T-cell (primary cell): ENCODE measurements at places on chromosomes 2 and 18. TPM values are rescaled to one million over a fixed set of nuclear protein-coding genes. Genes with fewer than 3 reads are reported as not detected.

GRCh38 chr2:44705876-44706480, 235.5 kb upstream of the SIX3 start:
- no peak for DNase-seq
- no peaks in the 10 kb centered on the region for H3K36me3 ChIP-seq
- H3K4me3 ChIP-seq, result no peak overlapping the region
- H3K4me1 ChIP-seq, result no peaks in the 10 kb centered on the region
- H3K27ac ChIP-seq, result no peak overlapping the region

DNA sequence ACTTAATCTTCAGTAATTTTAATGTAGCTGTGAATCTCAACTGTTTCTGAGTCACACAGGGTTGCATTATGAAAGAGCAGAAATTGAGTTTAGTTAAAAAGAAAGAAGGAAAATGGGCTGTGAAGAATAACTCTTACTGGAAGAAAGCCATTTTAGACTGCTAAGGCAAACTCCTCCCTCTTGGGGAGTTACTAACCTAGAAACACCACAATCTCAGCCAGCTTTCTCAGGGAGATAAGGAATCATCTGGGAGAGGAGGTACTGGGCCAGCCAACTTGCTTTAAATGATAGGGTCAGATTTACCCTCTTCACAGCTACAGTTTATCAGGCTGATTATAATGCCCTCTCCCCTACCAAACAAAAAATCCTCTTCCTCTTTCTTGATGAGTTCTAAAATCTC, 119.5 kb downstream of the CCDC148 start:
- no peak for DNase-seq
- no peaks in the 10 kb centered on the region for H3K27me3 ChIP-seq
- H3K4me3 ChIP-seq, result no peak overlapping the region

DNA sequence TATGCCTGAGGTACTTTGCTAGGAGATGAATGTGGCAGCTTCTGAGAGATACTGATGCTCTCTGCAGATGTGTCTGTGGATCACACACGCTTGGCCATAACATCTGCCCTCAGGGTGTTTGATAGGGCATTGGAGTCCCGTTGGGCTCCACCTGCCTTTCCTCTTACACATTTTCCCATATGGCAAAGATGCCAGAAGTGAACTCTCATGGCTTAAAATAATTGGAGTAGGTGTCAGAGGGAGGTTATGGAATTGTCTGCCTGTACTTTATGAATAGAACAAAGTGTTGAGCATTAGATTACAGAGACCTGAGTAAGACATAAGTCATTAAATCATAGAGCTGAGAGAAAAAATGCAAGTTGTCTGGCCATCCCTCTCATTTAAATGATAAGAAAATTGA, 75.3 kb upstream of the PNPT1 start:
- no peak overlapping the region for H3K27ac ChIP-seq
- H3K27me3 ChIP-seq, result peaks cover 2% of the 10 kb centered on the region
- H3K4me1 ChIP-seq, result no peaks in the 10 kb centered on the region
- no peak for DNase-seq

The MFSD2B gene
- total RNA-seq, result not detected

GRCh38 chr18:59460072-59460420, 101.0 kb upstream of the LMAN1 start:
- no peak overlapping the region for H3K27ac ChIP-seq
- no peaks in the 10 kb centered on the region for H3K4me1 ChIP-seq
- H3K36me3 ChIP-seq, result no peaks in the 10 kb centered on the region
- no peak overlapping the region for H3K4me3 ChIP-seq
- no peaks in the 10 kb centered on the region for H3K27me3 ChIP-seq

The GKN2 gene
- total RNA-seq, result not detected

The IGFBP5 gene
- total RNA-seq, result not detected
